ENCODE measurements at places on chromosomes 2 and 18.
A peak's percentile ranks its signal among the peaks of the same experiment; 100 is the strongest.

GRCh38 chr18:24395049-24395795 lies 2.4 kb downstream of the OSBPL1A start:
- no peak for DNase-seq

DNA sequence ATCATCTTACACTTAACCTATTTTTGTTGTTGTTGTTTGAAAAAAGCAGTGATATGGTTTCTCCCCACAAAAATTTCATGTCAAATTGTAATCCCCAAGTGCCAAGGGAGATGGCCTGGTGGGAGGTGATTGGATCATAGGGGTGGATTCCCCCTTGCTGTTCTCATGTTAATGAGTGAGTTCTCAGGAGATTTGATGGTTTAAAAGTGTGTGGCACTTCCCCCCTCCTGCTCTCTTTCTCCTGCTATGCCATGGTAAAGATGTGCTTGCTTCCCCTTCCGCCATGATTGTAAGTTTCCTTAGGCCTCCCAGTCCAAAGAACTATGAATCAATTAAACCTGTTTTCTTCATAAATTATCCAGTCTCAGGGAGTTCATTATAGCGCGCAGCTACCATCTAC lies 1362.7 kb upstream of the FAM98A start:
- no peak for DNase-seq

DNA sequence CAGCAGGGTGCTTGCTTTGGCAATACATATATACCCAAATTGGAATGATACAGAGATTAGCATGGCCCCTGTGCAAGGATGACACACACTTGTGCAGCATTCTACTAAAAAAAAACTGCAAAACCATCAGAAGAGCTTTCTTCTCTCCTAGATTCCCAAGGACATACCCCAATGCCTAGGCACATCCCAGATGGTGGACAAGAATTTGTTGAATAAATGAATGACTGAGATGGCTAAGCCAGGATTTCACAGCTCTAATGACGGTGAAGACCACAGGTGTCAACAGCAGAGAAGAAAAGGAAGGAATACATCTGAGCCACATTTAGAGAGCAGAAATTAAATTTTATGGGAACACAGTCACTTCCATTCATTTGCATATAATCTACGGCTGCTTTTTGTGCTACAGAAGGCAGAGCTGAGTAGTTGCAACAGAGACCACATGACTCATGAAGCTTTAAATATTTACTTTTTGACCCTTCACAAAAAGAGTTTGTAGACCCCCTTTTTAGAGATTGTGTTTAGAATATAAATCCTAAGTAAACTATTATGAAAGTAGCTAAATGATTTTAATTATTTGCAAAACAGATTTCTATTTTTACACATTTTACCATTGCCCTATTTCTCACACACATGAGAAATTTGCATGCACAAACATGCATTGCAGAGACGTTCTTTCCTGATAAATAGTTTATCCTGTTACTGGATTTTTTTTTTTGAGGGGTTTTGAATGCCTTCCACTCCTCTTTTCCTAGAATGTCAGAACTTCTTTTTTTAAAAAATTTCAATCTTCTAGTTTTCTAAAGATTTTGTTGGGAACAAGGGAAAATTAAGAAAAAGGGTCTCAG lies 119.0 kb downstream of the PMAIP1 start:
- peak; percentile 26 for DNase-seq

DNA sequence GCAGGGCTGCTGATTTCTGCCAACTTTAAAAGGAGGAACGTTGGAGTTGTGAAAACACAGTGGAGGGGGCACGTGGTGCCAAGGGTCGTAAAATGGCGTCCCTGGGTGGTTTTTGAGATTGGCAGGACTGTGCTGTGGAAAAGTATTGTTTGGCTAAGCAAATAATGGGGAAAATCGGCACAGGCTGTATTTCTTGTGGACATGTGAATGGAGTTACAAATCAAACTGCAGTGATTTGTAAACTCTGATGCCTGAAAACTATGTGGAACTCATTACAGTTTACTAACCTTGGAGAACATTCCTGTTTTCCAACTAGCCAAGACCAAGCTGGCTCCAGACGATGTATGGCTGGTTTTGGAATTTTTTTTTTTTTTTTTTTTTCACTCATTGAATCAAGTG lies 68.7 kb downstream of the KCTD1 start:
- DNase-seq = no peak

GRCh38 chr2:121649149-121649595 lies at the start of gene CLASP1:
Gene CLASP1 (minus strand): TSS chr2:121649462. CDS start chr2:121605895, 43,567 bp downstream.
- no peak for DNase-seq

Data from fibroblast of skin of back (primary cell).